ENCODE measurements at places on chromosomes 3 and 15. TPM values are rescaled to one million over a fixed set of nuclear protein-coding genes. Genes with fewer than 3 reads are reported as not detected.
A peak's percentile ranks its signal among the peaks of the same experiment; 100 is the strongest.

GRCh38 chr3:177446165-177446601 lies 248.9 kb upstream of the TBL1XR1 start:
- peaks cover 28% of the 10 kb centered on the region for H3K4me1 ChIP-seq
- no peak overlapping the region for H3K4me3 ChIP-seq
- no peaks in the 10 kb centered on the region for H3K27me3 ChIP-seq
- no peaks in the 10 kb centered on the region for H3K36me3 ChIP-seq
- no peak for DNase-seq

GRCh38 chr3:69998759-69999139 lies 784 bp upstream of the SAMMSON start:
- H3K4me1 ChIP-seq: peaks cover 7% of the 10 kb centered on the region
- no peak for DNase-seq
- H3K27ac ChIP-seq: peak overlapping the region; percentile 74
- peak overlapping the region; percentile 34 for H3K4me3 ChIP-seq
- H3K36me3 ChIP-seq: no peaks in the 10 kb centered on the region

DNA sequence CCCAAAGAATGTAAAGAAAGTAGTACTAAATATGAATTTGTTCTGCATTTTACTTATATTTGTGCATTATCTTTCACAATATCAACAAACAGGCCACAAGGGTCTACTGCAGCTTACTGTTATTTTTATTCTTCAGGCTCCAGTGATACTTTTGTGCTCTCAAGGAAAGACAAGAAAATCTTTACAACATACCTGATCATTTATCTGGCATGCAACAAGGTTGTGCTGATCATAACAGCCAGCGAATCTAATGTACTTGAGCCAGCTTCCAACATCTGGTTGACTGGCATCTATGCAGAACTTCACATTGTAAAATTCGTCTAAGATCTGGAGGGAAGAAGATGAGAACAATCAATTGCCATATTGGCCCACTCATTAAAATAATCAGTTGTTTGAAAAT lies 520.0 kb downstream of the MECOM start:
- no peaks in the 10 kb centered on the region for H3K36me3 ChIP-seq
- no peak overlapping the region for H3K4me3 ChIP-seq
- peaks cover under 1% of the 10 kb centered on the region for H3K27me3 ChIP-seq
- DNase-seq: no peak

- no peak for DNase-seq
- no peaks in the 10 kb centered on the region for H3K27me3 ChIP-seq
- no peak overlapping the region for H3K4me3 ChIP-seq
- H3K4me1 ChIP-seq: peaks cover 6% of the 10 kb centered on the region
- H3K27ac ChIP-seq: no peak overlapping the region
- no peaks in the 10 kb centered on the region for H3K36me3 ChIP-seq
Measured at GRCh38 chr3:177642804-177643125, 445.5 kb upstream of the TBL1XR1 start.

GRCh38 chr3:40382617-40382979 lies 4.4 kb upstream of the ENTPD3 start:
- H3K27me3 ChIP-seq: no peaks in the 10 kb centered on the region
- H3K4me1 ChIP-seq: peaks cover 10% of the 10 kb centered on the region
- no peak overlapping the region for H3K4me3 ChIP-seq
- DNase-seq: no peak

- DNase-seq: no peak
- H3K27ac ChIP-seq: no peak overlapping the region
- no peaks in the 10 kb centered on the region for H3K36me3 ChIP-seq
- H3K4me3 ChIP-seq: no peak overlapping the region
- no peaks in the 10 kb centered on the region for H3K27me3 ChIP-seq
Measured at GRCh38 chr3:37402351-37402750, 228.0 kb upstream of the LRRFIP2 start.

- no peaks in the 10 kb centered on the region for H3K27me3 ChIP-seq
- DNase-seq: no peak
- no peaks in the 10 kb centered on the region for H3K4me1 ChIP-seq
- no peak overlapping the region for H3K27ac ChIP-seq
- no peak overlapping the region for H3K4me3 ChIP-seq
- no peaks in the 10 kb centered on the region for H3K36me3 ChIP-seq
Measured at GRCh38 chr3:34056181-34056910, 257.9 kb downstream of the PDCD6IP start.

Gene MGLL
- 35.6 TPM for total RNA-seq

- H3K27me3 ChIP-seq: no peaks in the 10 kb centered on the region
- H3K36me3 ChIP-seq: no peaks in the 10 kb centered on the region
- H3K4me3 ChIP-seq: no peak overlapping the region
- no peak for DNase-seq
Measured at GRCh38 chr3:27279123-27279522, 90.1 kb downstream of the NEK10 start.

GRCh38 chr3:70342149-70342548 lies 29.7 kb upstream of the MDFIC2 start:
- DNase-seq: no peak
- H3K27ac ChIP-seq: no peak overlapping the region

Gene PCYT1A
- 55.7 TPM for total RNA-seq

DNA sequence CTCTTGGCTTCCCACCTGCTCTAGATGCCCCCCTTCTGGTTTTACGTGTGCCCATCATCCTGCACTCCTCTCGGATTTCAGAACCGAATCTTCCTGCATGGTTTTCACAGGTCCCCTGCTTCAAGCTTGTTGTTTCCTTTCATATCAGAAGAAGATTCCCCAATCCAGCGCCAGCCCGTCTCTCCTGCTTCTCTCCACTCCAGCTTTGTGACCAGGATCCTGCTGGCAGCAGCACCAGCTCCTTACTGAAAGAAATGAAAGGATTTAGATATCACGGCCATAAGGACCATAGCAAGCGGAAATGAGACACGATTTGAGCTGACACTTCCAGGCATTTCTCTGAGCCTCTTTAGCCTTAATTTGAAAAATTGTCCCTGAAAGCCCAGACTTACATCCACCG lies 180.3 kb upstream of the UBE3A start:
- H3K27me3 ChIP-seq: no peaks in the 10 kb centered on the region
- no peak for DNase-seq
- no peaks in the 10 kb centered on the region for H3K36me3 ChIP-seq
- H3K4me3 ChIP-seq: no peak overlapping the region
- no peaks in the 10 kb centered on the region for H3K4me1 ChIP-seq

Gene PRSS50
- not detected for total RNA-seq

- H3K36me3 ChIP-seq: no peaks in the 10 kb centered on the region
- no peak overlapping the region for H3K4me3 ChIP-seq
- H3K4me1 ChIP-seq: no peaks in the 10 kb centered on the region
- H3K27me3 ChIP-seq: no peaks in the 10 kb centered on the region
- DNase-seq: no peak
- H3K27ac ChIP-seq: no peak overlapping the region
Measured at GRCh38 chr15:59976480-59977271, 27.4 kb upstream of the FOXB1 start.

DNA sequence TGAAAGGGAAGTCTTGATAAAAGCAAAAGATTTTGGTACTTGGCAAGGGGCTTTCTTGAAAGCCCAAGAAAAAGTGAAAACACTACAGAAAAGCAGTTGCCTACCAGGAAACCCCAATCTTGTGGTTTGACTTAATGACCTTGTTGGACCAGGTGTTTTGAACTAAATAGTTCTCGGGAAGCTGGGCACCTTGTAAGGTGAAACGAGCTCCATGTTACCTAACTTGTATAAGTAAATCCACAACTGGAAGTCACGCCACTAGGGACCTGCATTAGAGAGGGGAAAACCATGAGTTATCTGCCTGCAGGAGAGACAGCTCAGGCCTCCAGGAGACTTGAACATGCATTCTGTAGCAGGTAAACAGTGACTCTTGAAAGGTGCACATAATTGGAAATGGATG lies 88.2 kb downstream of the GMPS start:
- H3K4me1 ChIP-seq: no peaks in the 10 kb centered on the region
- no peaks in the 10 kb centered on the region for H3K27me3 ChIP-seq
- H3K36me3 ChIP-seq: no peaks in the 10 kb centered on the region
- H3K27ac ChIP-seq: no peak overlapping the region
- no peak overlapping the region for H3K4me3 ChIP-seq
- no peak for DNase-seq

GRCh38 chr15:27970661-27971392 lies 128.3 kb downstream of the OCA2 start:
- H3K36me3 ChIP-seq: no peaks in the 10 kb centered on the region
- H3K27ac ChIP-seq: no peak overlapping the region
- H3K4me3 ChIP-seq: no peak overlapping the region
- H3K4me1 ChIP-seq: no peaks in the 10 kb centered on the region
- H3K27me3 ChIP-seq: no peaks in the 10 kb centered on the region
- DNase-seq: no peak

Gene PLSCR2
- not detected for total RNA-seq

DNA sequence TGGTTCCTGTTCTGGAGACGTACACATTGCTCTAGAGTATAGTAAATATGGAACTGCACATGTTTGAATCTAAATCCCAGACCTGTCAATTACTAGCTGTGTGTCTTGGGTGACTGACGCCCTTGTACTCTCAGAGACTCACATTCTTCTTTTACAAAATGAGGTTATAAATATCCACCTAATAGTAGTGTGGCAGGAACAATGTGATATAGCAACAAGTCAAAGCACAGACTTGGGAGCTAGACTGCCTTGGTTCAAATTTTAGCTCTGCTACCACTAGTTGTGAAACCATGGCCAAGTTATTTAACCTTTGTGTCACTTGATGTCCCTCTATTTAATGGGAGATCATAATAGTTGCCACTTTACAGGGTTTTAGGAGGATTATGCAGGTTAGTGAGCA lies 245.6 kb downstream of the CPNE4 start:
- H3K4me3 ChIP-seq: no peak overlapping the region
- H3K27ac ChIP-seq: no peak overlapping the region
- no peaks in the 10 kb centered on the region for H3K27me3 ChIP-seq
- DNase-seq: no peak

DNA sequence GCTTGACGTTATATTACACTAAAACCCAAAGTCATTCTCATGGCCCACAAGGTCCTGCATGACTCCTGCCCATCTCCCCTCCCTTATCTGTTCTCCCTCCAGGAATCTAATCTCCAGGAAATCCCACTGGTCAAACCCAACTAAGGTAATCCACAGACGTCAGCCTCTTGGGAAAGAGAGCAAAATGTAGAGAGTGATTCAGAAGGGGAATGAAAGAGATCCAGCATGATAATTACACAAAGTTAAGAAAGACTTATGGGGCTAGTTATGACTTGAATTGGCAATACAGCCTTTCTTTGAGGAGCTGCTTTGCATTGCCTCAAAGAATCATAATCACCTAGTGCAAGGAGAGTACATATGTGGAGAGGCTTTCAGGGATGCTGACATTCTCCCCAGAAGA lies 137.8 kb upstream of the MYRIP start:
- H3K4me1 ChIP-seq: no peaks in the 10 kb centered on the region
- no peak for DNase-seq
- H3K27me3 ChIP-seq: no peaks in the 10 kb centered on the region
- H3K36me3 ChIP-seq: no peaks in the 10 kb centered on the region
- H3K27ac ChIP-seq: no peak overlapping the region
- H3K4me3 ChIP-seq: no peak overlapping the region

Gene CHRNA7
- 10.1 TPM for total RNA-seq

DNA sequence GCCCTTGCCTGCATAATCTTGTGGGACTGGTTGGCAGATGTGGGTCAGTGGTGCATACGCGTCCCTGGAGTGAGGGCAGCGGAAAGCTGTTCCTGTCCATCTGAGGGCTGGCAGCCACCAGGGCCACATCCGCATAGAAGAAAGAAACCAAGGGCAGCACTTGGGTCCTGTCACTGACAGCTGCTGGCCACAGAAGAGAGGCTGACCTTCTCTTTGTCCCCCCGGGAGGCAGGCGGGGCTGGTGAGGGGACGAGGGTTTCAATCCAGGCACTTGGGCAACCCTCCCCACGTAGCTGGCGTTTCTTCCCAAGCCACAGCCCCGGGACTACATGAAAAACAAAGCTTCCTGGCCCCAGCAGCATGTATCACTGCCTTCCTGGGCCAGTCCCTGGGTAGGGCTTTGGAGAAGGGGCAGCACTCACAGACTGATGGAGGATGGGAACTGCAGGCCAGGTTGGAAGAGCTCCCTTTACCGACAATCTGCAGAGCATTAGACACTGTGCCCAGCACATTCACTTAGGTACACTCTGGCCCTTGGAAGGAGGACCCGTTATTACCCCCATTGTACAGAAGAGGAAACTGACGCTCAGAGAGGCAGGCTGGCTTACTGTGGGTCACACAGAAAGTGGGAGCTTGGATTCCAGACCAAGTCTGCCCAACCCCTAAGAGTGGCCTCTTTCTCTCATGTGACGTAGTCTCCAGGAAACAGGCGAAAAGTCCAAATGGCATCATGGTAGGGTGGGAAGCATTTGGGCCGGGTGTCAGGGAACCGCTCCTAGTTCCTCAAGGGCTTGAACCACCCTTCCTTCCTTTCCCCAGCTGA lies 78.8 kb upstream of the SLC6A6 start:
- H3K27ac ChIP-seq: no peak overlapping the region
- no peaks in the 10 kb centered on the region for H3K27me3 ChIP-seq
- DNase-seq: no peak
- no peaks in the 10 kb centered on the region for H3K4me1 ChIP-seq
- H3K4me3 ChIP-seq: no peak overlapping the region

- H3K27ac ChIP-seq: no peak overlapping the region
- no peaks in the 10 kb centered on the region for H3K36me3 ChIP-seq
- H3K27me3 ChIP-seq: no peaks in the 10 kb centered on the region
- H3K4me1 ChIP-seq: no peaks in the 10 kb centered on the region
- no peak for DNase-seq
Measured at GRCh38 chr15:73374604-73375003, 5.8 kb upstream of the HCN4 start.

- H3K4me1 ChIP-seq: no peaks in the 10 kb centered on the region
- H3K27me3 ChIP-seq: no peaks in the 10 kb centered on the region
- H3K4me3 ChIP-seq: no peak overlapping the region
- no peak overlapping the region for H3K27ac ChIP-seq
- DNase-seq: no peak
- H3K36me3 ChIP-seq: no peaks in the 10 kb centered on the region
Measured at GRCh38 chr3:8385848-8386620, 115.6 kb upstream of the LMCD1 start.

Gene THRB
- total RNA-seq: 22.8 TPM

DNA sequence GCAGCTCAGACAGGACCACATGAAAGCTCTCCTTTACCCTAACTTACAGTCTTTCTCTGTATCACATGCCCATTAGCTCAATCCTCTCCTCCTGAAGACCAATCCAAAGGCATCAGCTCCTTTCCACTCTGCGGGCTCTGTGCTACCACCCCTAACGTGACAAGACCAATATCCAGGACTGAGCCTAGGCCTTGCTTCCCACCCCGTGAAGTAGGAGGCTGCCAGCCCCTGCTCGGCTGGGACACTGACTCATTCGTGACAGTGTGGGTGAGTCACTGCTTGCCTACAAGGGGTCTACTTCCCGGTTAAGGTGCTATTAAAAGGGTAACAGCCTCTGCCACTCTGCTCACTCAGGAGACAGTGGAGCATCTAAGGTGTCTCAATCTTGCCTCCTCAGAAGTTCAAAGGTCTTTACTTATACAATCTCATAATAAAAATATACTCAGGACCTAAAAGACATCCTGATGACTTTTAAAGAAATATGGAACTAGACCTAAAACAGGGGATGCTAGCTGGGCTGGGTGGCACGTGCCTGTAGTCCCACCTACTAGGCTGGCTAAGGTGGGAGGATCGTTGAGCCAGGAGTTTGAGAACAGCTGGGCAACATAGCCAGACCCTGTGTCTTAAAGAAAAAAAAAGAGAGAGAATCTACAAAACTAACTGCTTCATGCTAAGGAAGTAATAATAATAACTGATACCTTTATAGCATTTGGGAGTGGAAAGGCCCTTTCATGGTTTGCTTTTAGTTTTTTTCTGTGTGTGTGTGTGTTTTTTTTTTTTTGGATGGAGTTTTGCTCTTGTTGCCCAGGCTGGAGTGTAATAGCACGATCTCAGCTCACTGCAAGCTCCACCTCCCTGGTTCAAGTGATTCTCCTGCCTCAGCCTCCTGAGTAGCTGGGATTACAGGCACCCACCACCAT lies 55.0 kb downstream of the TMEM44 start:
- no peak for DNase-seq
- peaks cover 14% of the 10 kb centered on the region for H3K4me1 ChIP-seq
- H3K4me3 ChIP-seq: no peak overlapping the region
- no peaks in the 10 kb centered on the region for H3K36me3 ChIP-seq
- H3K27ac ChIP-seq: peak overlapping the region; percentile 30
